PC-3 (cell line): ENCODE measurements at places on chromosomes 2 and 18. TPM values are rescaled to one million over a fixed set of nuclear protein-coding genes. Genes with fewer than 3 reads are reported as not detected.
A peak's percentile ranks its signal among the peaks of the same experiment; 100 is the strongest.

The SCLY gene
- total RNA-seq: 19.5 and 23.1 TPM in 2 replicates

- DNase-seq: no peak
Observed at GRCh38 chr2:199764273-199764800, 86.7 kb downstream of the FTCDNL1 start.

DNA sequence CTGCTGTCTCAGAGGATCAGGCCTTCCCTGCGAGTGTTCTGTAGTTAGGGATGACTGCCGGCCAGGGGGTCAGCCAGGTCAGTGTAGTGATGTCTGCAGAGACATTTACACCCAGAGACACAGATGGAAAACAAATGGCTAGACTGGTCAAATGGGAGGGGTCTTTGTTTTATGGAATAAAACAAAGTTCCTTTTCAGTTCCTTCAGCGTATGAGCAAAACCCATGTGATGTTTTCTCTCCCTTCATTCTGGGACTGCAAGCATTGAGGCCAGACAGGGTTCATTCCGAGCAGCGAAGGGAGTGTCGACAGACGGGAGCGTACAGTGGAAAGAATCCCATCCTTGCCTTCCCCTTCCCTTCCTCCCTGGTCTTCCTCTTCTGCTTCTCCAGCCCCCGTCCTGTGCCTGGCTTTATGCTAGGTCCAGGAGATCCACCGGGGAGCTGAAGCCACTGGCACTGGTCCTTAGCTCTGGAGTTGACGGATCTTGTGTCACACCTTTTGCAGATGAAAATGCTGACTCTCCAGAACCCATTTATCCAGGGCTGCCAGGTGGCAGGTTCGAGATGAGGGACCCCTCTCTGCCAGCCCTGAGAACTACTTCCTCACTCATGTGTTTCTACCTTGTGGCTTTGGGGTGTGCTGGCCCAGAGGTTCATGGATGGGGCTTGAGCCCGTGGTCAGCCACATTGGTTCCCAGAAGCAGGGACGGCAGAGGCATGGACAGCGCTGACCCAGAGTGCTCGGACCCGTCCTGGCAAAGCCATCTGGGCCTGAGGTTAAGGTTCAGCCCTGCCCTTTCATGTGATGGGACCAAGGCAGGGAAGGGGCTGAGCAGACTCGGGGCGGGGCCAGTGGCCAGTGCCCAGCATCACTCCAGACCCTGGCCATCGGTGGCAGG is 24.2 kb downstream of the ITGB1BP1 start:
- no peak for DNase-seq

- peak; percentile 81 for DNase-seq
Observed at GRCh38 chr18:74840492-74841167, 243.0 kb downstream of the ZNF407 start.

The AFTPH gene
- total RNA-seq: 18.9 and 26.6 TPM in 2 replicates

The IKZF2 gene
- total RNA-seq: 5.2 and 8.2 TPM in 2 replicates

The SH3BP4 gene
- total RNA-seq: 35.2 and 47.3 TPM in 2 replicates

The RSAD2 gene
- total RNA-seq: 0.35 and 2.1 TPM in 2 replicates

The LIMS3 gene
- 0.26 TPM in 1 of 2 replicates, not detected in the other for total RNA-seq

DNA sequence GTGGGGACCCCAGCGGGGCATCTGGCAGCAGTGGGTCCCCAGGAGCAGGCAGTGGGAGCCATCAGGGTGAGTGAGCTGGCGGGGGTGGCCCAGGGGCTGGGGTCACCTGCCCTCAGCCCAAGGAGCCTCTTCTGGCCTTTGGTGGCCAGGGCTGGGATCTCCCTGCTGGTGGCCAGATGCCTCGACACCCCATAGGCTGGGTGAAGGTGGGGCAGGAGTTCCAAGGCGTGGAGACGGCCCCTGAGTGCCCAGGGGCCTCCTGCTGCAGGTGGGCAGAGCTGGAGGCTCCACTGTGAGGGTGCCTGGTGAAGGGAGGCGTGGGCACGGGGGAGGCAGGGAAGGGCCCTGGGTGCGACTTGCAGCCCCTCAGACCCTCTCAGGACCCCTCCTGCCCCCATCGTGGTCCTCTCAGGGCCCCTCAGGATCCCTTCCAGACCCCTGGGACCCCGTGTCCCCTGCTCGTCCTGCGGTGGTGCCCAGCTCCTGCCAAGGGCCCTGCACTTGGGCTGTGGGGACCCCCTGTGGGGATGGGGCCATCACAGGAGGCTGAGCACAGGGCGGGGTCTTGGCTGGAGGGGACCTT is 5.0 kb upstream of the GPR35 start:
- no peak for DNase-seq

DNA sequence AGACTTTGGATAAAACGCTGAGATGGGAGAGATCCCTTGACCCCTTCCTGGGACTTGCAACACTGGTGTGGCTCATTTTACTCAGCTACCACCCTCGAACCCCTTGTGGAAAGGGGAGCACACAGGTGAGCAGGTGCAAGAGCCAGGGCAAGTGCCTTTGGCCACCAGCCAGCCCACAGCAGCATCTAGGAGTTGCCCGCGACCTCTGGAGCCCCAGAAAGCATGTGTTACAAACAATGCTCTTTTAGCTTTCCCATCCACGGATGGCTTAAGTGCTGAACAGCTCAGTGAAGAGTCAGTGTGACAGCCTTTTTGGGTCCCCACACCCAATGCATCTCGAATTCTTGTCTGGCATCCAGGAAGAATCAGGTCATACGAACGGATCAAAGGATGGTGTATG is 197.8 kb downstream of the MEMO1 start:
- no peak for DNase-seq

DNA sequence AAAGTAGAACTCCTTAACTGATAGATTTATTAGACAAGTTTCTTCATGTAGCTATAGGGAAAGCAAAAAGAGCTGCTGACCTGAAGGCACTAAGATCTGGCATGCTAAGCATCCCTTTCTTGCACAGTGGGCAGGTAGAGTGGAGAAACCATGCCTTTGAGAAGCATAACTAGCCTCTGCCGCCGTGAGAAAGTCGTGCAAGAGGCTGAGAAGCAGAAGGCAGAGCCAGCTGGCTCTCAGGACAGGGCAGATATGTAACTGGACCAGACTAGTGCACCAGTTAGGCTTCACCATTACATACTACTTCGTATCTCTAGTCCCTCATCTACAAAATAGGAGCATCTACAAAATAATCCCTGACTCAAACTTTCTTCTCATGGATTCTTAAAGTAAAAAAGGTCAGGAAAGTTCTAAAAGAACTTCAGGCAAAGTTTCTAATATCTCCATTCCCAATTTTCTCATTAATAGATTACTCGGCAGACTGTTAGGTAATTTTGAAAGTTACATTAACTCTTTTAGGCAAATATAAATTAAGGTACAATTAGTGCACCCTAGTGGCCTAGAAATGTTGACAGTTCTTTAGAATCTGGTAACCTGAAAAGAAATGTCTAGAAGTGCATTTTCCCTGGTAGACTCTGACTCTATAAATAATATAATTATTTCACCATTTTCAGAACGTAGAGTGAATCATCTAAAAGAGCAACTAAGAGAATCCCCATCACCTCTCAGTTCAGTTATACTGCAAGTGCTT is 10.3 kb downstream of the ERBB4 start:
- DNase-seq: peak; percentile 14

- DNase-seq: no peak
Observed at GRCh38 chr2:11742702-11743357, 3.6 kb upstream of the LPIN1 start.

DNA sequence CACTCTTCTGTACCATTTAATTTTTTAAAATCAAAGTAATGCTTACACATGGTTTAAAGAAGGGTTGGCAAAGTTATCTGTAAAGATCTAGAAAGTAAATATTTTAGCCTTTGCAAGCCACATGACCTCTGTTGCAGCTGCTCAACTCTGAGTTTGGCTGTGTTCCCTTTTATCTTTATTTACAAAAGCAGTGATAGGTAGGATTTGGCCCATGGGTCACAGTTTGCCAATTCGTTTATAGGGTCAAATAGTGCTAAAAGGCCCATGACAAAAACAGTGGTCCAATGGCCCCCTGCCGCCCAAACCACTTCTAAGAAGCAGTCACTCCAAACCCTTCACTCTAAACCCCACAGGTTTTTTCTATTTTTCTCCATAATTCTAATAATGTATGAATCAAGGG is 124.8 kb downstream of the PARD3B start:
- DNase-seq: no peak

DNA sequence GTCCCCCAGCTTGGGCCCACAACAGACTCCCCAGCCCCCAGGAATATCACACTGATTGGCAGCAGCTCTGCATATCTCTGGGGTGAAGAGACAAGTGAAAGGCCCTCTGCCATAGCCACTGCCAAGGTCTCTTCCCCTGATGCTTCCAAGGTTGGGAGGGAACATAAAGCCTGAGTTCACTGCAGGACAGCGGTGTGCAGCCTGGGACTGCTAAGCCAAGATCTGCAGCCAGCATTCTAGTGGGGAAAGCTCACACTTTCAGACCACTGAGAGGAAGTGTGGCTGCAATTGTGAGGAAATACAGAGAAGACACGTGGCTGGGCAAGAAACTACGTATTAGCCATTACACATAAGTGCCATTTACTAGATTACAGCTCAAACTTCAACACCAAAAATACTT is 100.7 kb downstream of the MAIP1 start:
- no peak for DNase-seq

The MOCOS gene
- 5.1 TPM in 2 replicates for total RNA-seq

GRCh38 chr2:237669628-237670392 is 42.4 kb downstream of the LRRFIP1 start:
- no peak for DNase-seq

- no peak for DNase-seq
Observed at GRCh38 chr2:3173031-3173430, 204.6 kb downstream of the EIPR1 start.

DNA sequence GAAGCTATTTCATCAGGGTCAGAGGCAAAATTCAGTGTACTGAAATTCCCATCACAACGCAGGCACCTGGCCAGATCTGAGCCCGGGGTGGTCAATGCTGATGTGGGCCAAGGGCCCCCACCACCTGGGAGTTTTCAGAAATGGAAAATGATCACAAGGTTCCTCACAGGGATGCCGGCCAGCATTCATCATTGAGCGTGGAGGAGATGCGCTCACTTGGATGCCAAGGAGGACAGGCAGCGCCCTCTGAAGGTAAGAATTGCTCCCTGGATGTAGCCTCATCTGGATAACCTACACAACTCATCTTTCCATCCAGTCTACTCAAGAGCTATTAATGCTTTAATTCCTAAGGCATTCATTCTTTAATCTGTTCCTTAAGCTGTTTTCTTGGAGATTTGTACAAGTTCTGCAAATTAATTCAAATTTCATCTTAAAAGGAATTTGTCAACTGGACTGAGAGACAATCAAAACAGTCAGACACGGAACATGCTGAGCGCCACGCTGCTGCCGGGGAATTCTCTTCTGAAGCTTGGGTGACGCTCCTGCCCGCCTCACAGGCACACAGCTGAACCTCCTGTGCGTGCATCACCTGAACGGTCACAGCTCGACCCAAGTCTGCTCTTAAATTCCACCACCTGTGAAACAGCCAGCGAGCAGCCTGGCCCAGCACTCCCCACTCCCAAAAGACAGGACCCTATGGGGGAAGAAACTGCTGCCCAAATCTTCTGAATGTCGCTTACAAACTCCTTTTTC is 206.7 kb downstream of the HDAC4 start:
- no peak for DNase-seq

DNA sequence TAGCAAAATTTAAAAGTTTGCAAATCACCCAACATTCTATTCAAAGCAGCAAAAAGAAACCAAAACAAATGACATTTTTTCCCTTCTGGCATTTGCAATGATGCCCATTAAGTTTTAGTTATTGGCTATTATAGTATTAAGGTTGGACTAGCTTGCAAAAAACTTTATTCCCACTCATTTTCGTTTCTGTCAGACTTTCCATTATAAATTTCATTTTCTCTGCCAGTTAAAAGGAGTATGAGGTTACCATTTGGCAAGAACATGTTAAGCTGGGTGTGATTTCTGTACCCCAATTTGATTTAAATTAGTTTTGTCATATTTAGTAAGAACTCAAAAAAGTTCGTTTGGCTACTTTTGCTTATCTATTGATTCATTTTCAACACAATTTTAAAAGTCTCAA is 187.9 kb downstream of the TCF4 start:
- no peak for DNase-seq

GRCh38 chr2:240948905-240949790 is 43.0 kb downstream of the CROCC2 start:
- no peak for DNase-seq

GRCh38 chr18:79547413-79548076 is 132.1 kb upstream of the CTDP1 start:
- no peak for DNase-seq

GRCh38 chr18:35131387-35132020 is 90.3 kb downstream of the MAPRE2 start:
- no peak for DNase-seq

DNA sequence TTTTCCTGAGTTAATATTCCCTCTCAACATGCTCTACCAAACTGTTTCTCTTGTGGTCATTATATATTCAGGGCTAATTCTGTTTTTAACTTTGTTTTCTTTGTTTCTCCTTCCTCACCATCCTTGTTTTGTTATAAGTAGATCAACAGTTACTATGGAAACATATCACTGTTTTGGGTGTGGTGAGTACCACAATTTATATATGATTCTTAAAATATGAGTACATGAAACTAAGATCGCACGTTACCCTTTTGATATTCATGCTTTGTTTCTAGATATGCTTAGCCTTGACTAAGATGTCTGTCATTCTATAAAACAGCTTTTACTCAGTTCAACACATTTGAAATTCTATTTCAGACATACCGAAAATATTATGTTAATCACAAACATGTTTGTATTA is 232.3 kb upstream of the ITGA4 start:
- DNase-seq: no peak

DNA sequence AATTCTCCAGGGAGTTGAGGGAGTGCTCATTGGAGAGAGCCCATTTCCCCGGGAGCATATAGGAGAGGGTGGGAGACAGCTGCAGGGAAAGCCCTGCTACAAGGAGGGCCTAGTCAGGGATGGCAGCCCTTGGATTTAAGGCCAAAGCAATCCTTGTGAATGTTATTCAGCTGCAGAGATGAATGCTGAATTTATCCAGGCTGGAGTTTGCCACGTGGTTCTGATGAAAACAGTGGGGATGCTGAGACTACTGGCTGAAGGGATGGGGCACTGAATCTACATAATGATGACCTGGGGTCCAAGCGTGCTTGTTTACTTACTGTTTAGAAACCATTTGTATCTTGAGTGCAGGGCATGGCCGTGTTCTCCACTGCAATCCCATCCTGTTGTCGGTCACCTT is 35.6 kb upstream of the RNF149 start:
- DNase-seq: no peak

- no peak for DNase-seq
Observed at GRCh38 chr2:236758406-236758805, 188.8 kb downstream of the ACKR3 start.

GRCh38 chr2:15874854-15875804 is 65.2 kb upstream of the MYCN start:
- DNase-seq: no peak

DNA sequence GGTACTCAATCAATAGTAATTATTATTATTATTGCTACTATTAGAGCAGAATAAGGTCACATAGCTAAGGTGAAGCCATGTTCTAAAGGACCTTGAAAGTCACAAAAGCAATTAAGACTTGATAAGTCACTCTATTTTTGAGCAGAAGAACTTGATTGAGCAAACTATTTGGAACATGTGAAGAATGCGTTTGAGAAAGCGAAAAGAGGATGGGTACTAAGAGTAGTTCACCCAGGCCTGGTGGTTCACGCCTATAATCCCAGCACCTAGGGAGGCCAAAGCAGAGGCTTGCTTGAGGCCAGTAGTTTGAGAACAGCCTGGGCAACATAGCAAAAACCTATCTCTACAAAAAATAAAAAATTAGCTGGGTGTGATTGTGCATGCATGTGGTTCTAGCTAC is 7.2 kb upstream of the RTN4 start:
- DNase-seq: no peak

GRCh38 chr18:51811883-51812282 is 528.1 kb upstream of the DCC start:
- no peak for DNase-seq

The BABAM2 gene
- 16.3 and 17.9 TPM in 2 replicates for total RNA-seq
